ENCODE measurements at places on chromosomes 2 and 18. TPM values are rescaled to one million over a fixed set of nuclear protein-coding genes. Genes with fewer than 3 reads are reported as not detected.

Gene KANSL1L
- total RNA-seq: 5.4 TPM

Gene DES
- total RNA-seq: 0.51 TPM

Gene GALR1
- total RNA-seq: not detected

Gene MORN2
- total RNA-seq: 17.3 TPM

Gene RMDN2
- total RNA-seq: 5.8 TPM
